ENCODE measurements at places on chromosomes 2 and 18. TPM values are rescaled to one million over a fixed set of nuclear protein-coding genes. Genes with fewer than 3 reads are reported as not detected.

DNA sequence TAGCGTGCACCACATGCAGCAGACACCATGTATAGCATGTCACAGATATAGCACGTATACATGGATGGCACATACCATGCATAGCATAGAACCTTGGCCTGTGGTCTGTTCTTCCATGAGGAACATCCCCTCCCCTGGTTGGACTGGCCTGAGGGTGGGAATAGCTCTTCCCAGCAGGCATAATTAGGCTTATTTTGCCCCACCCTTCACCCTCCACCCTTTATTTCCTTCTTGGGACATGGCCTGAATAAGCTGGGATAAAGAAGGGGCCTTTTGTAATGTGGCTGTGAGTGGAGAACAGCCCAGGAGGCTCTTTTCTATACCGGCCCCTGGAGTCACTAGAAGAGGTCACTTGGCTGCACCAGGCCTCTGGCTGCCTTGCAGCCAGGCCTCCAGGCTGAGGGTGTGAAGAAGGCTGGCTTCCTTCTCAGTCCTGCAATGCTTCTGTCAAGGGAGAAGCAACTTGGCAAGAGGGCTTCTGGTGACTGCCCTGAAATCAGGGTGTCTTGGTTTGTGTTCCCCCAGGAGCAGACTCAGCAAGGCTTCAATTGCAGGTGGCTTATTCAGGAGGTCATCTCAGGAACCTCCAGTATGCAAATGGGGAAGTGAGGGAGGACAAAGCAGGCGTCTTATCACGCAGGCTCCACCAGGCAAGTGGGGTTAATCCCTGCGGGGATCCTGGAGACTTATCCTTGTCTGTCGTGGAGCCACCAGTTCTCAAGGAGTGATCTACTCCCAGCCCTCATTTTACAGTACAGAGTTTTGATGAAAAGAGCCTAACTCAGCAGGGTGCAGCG lies 68.2 kb downstream of the HS6ST1 start:
- peak; percentile 43 for DNase-seq

GRCh38 chr2:173854840-173855239 lies 110.3 kb downstream of the SP3 start:
- DNase-seq: peak; percentile 62

- no peak for DNase-seq
Observed at GRCh38 chr18:54787616-54788015, 40.7 kb upstream of the RAB27B start.

ALK gene
- total RNA-seq: 0.16 TPM

RBM43 gene
- total RNA-seq: 2.0 TPM
